ENCODE measurements at places on chromosomes 2 and 18. TPM values are rescaled to one million over a fixed set of nuclear protein-coding genes. Genes with fewer than 3 reads are reported as not detected.

DNA sequence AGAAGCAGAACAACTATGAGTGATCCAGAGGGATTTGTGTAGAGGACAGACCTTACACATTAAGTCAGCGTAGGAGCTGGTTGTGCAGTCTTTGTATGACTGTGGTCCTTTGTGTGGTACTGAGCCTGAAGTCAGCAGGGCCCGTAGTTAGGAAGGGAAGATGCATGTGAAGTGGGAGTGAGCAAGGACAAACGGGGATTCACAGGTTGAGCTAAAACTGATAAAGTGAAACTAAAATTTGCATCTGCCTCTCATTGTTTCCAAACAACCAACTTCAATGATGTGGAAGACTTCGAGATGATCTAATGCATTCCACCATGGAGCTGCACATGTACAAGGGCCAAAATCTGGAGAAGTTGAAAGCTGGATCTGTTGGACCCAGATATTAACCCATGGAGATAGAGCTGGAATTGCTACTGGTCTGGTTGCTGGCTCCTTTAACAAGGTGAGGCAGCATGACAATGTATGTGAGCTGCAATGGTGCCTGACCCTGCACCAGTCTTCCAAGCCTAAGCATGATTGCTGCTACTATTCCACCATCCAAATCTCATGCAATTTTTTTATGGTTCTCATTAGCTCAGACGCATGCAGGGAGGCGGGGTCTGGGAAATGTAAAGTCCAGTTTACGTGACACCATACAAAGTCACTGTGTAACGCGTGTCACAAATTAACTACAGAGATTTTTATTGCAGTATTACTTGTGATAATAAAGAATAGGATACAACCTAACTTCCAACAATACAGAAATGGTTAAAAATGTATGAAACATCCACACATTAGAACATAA, 12.1 kb upstream of the CYBRD1 start:
- no peak for DNase-seq

- DNase-seq = peak; percentile 63
Observed at GRCh38 chr2:234682492-234683228, 185.8 kb upstream of the ARL4C start.

Gene EMILIN2
- total RNA-seq = 33.4 TPM

Gene PJVK
- 2.4 TPM for total RNA-seq

DNA sequence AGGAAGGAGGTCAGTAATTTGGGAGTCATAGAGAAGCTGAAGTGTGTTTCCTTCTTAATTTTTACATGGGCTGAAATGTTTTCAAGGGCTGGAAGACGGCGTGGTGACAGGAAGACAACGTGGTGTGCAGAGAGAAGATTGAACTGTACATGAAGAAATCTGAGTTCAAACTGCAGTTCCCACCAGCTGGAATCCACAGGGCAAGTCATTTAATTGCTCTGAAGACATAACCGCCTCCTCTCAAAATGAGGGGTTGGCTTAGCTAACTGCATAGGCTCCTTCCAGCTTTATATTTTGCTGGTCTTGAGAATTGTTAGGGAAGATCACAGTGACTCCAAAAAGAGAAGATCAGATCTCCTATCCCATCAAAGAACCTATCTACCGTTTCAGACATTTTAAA, 103.9 kb downstream of the SLC8A1 start:
- no peak for DNase-seq

DNA sequence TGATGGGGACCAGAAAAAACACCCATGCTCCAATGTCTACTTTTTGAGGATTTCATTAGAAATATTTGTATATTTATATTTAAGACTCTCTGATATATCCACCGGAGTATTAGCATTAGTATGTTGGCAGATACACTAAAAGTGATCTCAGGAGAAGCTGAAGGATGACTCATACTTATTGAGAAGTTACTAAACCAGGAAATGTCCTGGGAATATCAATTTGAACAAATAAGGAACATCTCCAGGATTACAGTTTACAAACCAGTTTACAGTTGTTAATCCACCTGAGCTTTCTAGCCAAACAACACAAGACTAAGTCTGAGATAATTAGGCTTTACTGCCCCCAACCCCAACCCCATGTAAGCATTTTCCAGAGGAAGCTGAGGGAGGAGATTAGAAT, 16.1 kb upstream of the DPP4 start:
- DNase-seq = no peak

GRCh38 chr18:13500869-13501542, 225.4 kb downstream of the FAM210A start:
- DNase-seq = peak; percentile 93

DNA sequence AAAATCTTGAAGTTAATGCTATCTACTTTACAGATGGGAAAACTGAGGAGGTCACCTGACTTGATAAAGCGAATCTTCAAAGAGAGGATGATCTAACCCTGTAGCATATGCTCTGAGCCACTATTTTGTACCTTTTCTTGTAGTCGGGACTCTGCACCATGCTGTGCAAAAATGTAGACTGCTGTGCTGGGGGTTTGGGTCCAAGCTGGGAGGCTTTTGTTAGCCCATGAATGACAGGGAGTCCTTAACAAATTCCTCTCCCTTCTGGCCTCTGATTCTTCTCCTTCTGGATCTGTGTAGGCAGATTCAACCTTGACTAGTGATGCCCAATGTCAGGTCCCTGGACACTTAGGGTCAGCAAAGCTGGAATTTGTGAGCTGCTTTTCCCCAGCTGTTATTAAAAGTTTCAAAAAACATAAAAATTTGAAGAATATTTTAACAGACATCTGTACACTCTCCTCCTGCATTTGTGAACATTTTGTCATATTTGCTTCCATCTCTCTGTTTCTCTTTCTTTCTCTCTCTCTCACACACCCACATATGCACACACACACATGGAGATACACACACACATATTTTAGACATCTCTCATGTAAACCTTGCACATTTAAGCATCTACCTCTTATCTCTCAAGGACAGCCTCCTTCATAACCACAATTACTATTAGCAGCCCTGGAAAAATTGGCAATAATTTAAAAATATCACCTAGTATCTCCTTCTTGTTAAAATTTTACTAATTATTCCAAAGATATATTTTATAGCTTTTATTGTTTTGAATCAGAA, 335.0 kb upstream of the TRIB2 start:
- no peak for DNase-seq

DNA sequence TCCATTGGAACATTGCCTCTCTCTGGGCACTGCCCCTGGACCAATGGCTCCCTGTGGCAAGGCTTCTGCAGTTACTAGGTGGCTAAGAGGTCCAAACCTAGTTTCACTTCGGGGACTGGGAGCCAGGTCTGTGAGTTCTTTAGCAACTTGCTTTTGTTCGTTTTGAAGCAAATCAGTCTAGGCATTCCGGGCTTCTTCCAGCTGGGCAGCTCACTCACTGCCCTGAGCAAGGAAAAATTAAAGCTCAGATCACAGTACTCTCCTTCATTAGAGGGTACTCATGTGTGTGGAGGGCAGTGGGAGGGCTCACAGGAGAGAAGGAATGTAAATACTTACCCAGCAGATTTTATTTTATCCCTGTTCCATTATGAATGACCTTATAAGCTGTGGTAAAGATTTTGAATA, 80.3 kb downstream of the SPP2 start:
- DNase-seq = no peak

GRCh38 chr2:181697571-181697970, 17.3 kb upstream of the NEUROD1 start:
- DNase-seq = no peak

GRCh38 chr2:118089139-118089800, 999 bp downstream of the INSIG2 start:
- peak; percentile 54 for DNase-seq

DNA sequence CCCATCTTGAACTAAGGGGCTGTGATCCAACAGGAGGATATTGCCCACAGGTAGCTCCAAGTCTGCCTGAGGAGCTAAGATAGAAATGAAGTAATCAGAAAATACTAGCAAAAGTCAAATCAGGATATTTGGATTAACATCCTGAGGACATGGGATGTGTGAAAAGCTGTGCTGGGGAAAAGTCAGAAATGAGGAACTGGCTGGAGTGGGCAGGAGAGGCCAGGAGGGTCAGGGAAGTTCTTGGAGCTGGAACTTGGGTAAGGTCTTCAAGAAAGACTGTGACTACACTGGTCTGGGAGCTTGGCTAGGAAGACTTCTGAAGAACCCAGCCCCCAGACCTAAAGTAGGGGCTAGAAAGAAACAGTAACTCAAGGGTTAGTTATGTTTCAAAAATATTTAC, 250.9 kb downstream of the PRKCE start:
- no peak for DNase-seq

Gene IL1RL1
- not detected for total RNA-seq

GRCh38 chr2:106176446-106177099, 17.5 kb downstream of the UXS1 start:
- DNase-seq = no peak

DNA sequence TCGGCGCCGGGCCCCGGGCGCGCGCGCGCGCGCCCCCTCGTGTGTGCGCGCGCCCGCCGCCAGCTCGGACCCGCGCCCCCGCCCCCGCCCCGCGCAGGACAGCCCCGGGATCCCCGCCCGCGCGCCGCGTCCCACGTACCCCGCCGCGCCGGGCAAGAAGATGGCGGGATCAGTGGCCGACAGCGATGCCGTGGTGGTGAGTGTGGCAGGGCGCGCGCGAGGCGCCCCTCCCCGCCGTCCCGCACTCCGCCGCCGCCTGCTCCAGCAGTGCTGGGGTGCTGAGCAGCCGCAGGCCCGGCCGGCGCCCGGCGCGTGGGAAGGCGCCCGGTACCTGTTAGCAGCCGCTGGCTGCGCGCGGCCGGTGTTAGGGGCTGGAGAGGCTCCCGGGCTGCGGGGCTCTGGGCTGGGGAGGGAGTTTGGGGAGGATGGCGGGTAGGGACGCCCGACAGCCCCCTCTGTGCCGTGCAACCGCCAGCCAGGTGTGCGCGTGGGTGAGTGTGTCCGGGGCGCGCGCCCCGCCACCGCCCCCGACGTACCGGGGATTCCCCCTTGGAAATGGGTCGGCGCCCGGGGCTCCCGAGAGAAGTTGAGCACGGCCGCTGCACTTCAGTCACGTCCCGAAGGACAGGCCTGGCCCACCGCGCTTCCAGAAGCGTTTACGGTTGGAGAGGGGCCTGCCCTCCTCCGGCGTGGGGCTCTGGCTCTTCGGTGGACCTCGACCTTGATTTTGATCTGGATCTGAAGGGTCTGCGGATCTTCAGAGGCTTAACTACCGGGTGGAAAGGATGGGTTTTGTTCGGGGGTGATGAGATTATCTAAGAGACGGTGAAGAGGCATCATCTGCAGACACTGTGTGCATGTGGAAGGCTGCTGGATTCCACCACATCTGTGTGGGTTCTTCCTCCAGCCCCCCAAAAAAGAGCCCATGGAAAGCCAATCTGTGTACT, 697 bp downstream of the LGALSL start:
- peak; percentile 47 for DNase-seq

DNA sequence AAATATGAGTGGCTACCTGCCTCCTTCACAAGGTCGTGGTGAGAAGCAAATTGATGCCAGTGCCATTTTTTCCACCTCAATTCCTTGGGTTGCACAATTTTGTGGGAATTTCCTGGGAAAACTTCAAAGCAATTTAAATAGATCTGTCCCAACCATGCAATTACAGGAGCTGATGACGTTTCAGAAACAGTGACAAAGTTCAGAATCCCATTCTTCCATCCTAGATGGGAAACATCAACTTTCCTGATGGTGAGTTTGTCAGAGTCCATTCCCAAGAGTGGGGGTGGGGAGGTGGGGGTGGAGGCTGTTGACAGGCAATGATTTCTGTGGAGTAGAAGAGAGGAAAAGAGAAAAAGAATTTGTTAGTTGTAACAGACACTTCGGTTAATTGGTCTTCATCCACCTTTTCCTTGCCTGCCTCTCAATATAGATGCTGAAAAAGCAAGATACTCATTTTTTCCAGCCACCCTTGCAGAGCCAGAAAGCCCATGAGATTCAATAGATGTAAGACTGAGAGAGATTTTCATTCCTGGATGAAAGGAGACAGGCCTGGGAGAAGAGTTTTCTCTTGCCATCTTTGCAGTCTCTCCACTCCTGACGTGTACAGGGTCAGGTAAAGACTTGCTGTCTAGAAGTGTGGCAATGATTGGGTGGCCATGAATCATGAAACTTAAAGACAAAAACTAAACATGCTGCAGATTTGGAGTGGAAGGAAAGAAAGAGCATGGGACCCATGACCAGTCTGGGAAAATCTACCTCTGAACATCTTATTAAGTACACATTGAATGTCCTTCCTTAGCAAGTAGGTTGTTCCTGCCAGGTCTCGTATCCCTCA, 47.3 kb downstream of the SOCS6 start:
- no peak for DNase-seq

DNA sequence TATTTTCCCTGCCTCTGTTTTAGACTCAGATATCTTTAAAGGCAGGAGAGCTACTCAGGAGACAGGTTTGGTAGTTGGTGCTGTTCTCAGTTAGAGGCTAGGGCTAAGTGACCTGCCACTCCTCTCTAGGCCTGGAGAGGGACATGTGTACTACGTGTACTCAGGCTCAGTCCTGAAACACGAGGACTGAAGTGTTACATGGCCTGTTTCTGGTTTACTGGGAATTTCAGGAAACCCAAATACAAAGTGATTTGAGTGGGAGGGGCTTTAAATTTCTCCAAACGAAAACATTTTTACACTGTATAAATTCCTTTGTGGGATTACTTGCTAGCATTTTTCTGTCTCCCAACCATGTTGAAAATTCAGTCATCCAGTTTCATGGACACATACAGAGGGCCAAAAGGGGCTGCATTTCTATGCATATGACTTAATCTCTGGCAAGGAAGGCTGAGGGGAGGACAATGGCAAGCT, 343.3 kb downstream of the CYP26B1 start:
- no peak for DNase-seq

DNA sequence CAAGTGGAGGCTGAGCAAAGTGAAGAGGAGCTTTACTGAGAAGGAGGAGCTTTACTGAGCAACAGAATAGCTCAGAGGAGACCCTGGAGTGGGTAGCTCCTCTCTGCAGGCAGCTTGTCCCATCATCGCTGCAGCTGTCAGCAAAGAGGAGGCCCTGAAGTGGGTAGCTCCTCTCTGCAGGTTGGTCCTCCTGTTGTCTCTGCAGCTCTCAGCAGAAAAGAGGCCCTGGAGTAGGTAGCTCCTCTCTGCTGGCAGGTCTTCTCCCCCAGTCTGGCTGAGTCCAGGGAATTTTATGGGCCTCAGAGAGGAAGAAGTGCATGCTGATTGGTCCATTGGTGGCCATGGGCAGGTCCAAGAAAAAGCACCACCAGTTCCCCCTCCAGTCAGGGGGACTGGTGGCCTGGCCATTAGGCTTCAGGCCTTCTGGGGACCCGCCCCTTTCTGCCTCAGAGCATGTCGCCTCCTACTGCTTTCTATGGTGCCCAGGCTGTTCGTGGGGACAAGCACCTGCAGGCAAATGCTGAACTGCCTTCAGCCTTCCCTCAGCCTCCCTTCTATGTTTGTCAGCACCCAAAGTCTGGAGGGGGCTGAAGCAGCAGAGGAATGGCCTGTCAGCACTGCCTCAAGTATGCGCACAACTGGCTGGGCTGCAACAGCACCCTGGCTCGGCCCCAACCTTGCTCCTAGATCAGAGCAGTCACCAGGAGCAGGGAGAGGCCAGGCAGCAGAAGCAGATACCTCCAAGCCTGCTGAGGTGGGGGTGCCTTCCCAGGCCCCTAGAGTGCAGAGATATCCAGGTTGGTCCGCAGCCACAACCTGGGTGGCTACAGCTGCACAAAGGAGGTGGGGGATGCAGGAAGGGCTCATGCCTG, 5.9 kb downstream of the ZSCAN30 start:
- no peak for DNase-seq

All from astrocyte (in vitro differentiated cells and primary cell).